Left colon (tissue), 2 donors: ENCODE measurements at places on chromosomes 6 and 20.

GRCh38 chr6:75266716-75267291 lies 17.8 kb downstream of the TMEM30A start:
- DNase-seq: no peak

DNA sequence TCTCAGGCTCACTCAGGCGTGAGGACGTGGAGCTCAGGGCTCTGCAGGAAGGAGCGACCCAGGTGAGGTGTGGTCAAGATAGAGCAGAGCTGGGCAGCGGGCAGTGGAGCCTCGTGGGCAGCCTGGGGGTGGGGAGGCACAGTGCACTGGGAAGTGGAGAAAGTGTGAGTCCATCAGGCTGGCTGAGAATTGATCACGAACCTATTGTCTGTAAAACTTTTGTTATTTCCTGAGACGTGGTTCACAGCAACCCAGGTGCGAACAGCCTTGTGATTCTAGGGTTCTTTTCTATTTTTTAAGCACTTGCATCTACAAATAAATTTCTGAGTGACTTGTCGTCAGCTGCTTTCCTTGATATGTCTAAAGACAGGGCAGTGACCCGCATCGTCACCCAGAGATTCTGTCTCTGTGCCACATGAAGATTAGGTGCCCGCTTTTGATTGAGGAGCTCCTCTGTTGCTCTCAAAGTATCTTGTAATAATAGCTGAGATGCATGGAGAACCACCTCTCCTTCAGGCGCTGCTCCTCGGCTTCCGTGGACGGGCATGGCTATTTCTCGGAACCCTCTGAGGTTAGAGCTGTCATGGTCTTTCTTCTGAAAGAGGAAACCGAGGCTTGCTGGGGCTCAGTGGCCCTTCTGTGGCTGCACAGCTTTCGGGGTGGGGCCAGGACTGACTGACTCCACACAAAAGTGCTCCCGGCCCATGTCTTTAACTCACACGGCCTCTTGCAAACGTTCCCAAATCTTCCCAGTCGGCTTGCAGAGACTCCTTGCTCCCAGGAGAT lies 662 bp upstream of the CCR6 start:
- DNase-seq: no peak

GRCh38 chr6:35750557-35750956 lies 13.7 kb downstream of the ARMC12 start:
- no peak for DNase-seq

- peak; percentile 26 for DNase-seq
Measured at GRCh38 chr20:23050076-23050838, 785 bp upstream of the THBD start.

DNA sequence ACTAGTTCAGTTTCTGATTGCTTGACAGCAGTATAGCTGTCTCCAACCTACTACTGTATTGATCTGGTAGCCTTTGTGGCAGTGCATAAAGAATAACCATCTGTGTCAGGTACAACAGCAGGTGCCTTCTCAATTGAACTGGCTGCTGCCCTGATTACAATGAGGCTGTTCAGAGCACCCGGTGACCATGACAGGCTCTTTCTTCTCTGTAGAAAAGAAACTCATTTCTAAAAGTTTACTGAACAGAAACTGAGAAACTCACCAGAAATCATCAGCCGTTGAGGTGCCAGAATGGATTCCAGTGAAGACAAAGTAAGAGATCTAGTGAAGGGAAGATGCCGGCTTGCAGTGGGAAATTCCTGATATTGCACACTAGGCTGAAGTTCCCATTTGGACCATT lies 954.4 kb downstream of the PHF3 start:
- no peak for DNase-seq

- no peak for DNase-seq
Measured at GRCh38 chr6:5809450-5809849, 197.3 kb downstream of the NRN1 start.

GRCh38 chr20:44866703-44867335 lies 18.7 kb upstream of the YWHAB start:
- no peak for DNase-seq

DNA sequence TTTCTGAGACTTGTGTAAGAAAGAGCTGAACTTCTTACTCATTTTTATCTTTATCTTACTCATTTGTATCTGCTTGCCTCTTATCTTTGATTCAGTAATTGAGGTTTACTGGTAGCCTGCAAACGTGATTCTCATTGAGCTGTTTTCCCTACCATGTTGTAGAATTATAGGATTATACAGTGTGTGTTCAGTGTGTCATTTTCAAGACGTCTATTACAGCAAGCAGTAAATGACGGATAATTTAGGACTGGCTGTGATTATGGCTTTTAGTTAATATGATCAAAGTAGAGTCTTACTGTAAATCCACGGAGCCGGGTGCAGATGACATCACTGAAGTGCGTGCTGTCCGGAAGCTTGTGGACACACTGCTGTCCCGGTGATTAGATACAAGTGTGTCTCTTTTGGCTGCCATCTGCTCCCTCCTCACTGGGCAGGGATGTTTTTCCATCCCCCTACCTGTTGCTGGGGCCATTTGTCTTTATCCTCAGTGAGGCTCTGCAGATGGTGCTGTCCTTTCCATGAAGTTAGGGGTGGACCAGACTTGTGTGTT lies 6.0 kb downstream of the NELFCD start:
- DNase-seq: no peak

- DNase-seq: no peak
Measured at GRCh38 chr6:2976571-2977085, 5.3 kb upstream of the SERPINB6 start.
